ENCODE measurements at places on chromosomes 2 and 18.

DNA sequence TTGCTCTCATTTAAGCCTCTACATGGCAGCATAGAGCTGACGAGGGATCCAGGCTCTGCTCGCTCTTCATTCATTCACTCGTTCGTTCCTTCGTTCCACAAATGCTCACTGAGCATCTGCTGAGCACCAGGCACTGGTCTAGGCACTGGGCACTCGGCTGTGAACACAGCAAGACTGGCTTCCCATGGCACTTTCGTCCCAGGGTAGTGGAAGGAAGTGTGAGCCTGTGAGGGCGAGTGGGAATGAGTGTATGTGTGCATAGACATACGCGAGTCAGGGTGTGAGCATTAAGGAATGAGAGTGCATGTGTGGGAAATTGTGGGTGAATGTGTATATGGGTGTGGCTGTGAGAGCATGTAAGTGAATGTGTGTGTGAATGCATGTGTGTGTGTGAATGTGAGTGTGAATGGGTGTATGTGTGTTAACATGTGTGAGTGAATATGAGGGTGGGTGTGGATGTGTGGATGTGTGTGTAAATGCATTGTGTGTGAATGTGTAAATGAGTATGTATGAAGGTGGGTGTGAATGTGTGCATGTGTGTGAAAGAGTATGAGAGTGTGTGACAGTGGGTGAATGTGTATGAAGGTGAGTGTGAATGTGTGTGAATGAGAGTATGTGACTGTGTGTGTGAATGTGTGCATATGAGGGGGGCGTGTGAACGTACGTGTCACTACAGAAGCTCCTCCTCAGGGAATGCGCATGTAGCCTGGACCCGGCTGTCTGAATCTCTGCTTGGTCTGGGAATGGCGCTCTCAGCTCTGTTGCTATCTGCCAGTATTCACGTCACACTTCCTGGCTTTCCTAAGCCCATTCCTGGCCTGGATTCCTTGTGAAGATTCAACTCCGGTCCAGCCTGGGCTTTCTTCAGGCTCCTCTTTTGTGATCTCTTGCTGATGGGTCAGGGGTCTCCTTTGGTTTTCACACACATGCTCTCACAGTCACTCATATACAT, 28.8 kb downstream of the SNORC start:
- DNase-seq: no peak

- no peak for DNase-seq
These were observed 172.2 kb downstream of the DPP10 start for GRCh38 chr2:114614592-114614991.

GRCh38 chr2:12948961-12949353, 232.2 kb downstream of the TRIB2 start:
- DNase-seq: no peak

DNA sequence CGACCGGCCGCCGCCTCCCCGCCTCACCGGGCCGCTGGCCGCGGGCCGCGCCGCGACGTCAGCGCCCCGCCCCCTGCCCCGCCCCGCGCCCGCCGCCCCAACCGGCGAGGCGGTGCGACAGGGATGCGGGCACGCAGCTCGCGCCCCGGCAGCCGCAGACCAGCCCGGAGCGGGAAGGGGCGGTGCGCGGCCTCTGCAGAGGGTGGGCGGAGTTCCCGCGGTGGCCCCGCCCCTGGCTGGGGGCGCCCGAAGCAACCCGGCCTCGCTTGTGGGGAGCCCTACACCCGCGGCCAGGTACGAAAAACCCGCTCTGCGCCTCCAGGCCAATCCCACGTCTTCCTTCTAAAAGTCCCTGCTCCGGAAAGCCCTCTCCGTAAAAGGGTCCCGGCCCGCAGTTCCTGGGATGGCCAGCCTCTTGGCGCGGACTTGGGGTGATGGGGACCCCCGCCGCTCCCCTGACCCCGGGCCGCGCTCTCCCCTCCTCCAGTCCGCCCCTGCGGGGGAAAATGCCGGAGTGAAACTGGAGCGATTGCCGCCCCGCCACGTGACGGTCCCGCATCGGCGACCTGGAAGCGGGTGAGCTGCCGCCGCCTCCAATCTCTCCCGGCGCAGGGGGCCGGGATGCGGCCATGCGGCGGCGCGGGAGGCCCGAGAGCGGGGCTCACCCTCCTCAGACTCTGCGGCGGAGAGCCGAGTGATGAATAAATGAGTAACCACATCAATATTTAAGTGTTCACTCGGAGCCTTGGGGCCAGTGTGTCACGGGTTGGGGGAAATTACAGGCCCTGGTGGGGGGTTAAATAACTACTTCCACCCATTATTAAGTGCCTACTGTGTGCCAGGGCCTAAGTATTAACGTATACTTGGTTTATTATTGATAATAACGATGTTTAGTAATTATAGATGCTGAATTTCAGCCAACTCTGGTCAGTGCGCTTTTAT, at the start of gene RAB11FIP5:
Gene RAB11FIP5, minus strand, starts transcription at position 36 of the 942 bp plus-strand sequence. CDS start 171 bp downstream, outside the sequence.
- DNase-seq: peak; percentile 52

DNA sequence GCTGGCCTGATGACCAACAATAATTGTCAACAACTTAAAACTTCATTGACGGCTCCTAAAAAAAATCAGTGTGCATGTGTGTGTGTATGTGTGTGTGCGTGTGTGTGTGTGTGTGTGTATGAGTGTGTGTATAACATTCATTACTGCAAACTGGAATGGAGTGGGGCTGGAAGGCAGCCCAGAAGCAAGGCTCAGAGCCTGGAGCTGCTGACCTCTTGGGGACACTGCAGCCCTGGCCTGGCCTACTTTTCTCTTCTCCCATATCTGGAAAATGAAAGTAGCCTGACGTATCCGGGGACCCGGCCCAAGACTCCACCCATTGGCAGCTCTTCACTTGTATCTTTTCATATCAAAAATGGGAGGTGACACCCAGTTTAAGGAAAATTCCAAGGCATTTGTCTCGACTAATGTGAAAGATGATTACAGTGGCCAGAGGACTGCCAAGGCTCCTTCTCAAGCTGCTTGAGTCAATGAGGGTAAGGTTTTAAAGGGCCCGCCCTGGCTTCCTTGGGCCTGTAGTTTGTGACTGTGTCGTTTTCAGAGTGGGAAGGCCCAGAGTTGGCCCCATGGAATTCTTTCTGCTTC, 72.4 kb upstream of the IL1R1 start:
- no peak for DNase-seq
